Midbrain (tissue), 1 donor: ENCODE measurements at places on chromosomes 2 and 18.

GRCh38 chr2:158756331-158756730 is 38.8 kb upstream of the DAPL1 start:
- no peak for DNase-seq

DNA sequence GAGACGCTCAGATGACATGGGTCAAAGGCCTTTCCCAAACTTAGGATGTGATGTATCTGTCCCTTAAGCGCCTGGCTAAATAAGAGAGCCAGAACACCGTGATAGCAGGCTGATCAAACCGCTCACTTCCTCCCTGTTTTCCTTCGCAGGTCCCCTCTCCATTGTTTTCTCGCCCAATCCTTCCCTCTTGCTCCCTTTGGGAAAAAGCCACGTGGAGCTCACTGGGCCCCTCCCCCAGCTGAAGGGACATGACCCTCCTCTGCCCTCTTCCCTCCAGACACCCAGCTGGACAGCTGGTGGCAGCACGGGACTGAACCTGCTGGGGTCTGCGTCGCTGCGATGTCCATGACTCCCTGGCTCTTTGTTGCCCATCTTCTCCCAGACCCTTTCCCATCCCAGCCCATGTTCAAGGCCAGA is 201.7 kb downstream of the TNS1 start:
- DNase-seq, result peak; percentile 9

- no peak for DNase-seq
Observed at GRCh38 chr18:50356036-50356945, 18.6 kb upstream of the SKA1 start.

- DNase-seq, result no peak
Observed at GRCh38 chr2:37976411-37976810, 51.3 kb downstream of the RMDN2 start.

- no peak for DNase-seq
Observed at GRCh38 chr2:111239107-111239506, 118.4 kb downstream of the BCL2L11 start.

DNA sequence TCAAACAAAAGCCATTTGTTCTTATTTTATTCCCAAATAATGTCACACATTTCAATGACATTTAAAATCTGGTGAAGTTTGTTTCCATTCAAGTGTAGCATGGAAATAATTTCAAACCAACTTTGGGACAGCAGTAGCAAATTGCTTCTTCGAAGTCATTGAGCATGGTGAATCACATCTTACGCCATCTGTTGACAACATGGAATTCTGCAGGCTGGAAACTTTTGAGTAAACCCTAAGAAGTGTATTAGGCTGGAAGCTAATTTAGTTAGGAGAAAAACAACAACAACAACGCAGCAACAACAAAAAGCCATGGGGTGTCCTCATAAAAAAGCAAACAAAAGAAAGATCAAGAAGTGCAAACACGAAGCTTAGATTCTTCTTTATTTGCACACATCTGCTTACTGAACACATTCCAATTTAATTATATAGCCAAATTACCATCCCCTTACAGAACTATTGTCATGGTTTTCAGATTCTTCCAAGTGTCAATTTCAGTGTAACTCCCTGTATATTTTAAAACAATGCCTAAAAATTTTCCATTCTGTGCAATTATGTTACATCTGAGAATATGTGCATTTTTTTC is 659.0 kb upstream of the CDH7 start:
- peak; percentile 24 for DNase-seq
